ENCODE measurements at places on chromosomes 13 and 19. TPM values are rescaled to one million over a fixed set of nuclear protein-coding genes. Genes with fewer than 3 reads are reported as not detected.

- DNase-seq: no peak
Observed at GRCh38 chr13:98783856-98784478, 31.5 kb upstream of the SLC15A1 start.

DNA sequence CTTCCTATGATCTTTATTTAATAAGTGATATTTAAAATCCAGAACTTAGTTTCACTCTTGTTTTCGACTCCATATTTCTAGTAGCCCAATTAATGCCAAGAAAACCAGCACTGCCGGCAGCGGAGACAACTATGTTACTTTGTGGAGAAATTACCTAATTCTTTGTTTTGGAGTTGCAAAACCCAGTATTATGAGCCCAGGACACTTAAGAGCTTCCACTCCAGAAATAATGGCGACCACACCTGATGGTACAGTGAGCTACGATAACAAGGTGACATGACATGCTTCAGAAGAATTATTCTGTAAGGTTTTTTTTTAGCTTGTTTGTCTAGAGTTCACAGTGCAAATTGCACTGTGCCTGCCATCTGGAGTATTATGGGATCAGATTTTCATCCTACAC, 136.4 kb downstream of the ZAR1L start:
- no peak for DNase-seq

GRCh38 chr19:17873786-17874757, 2.3 kb downstream of the SLC5A5 start:
- no peak for DNase-seq

DNA sequence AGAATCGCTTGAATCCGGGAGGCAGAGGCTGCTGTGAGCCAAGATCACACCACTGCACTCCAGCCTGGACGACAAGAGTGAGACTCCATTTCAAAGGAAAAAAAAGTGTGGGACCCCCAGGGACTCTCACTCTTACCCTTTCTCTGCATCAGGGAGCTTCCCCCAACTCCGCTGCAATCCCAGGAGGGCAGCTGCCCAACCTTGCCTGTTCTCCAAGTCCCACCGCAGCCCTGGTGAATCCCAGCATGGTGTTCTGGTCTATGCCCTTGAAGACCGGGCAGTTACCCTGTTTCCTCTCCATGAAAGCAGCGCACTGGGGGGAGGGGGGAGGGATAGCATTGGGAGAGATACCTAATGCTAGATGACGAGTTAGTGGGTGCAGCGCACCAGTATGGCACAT, 35.7 kb upstream of the DPRX start:
- DNase-seq: no peak

ZNF699 gene
- total RNA-seq: 3.9 TPM

FFAR3 gene
- total RNA-seq: not detected

GATAD2A gene
- total RNA-seq: 24.1 TPM

KCTD4 gene
- 0.11 TPM for total RNA-seq

TEX101 gene
- not detected for total RNA-seq
